NCI-H1930 (cell line): ENCODE measurements at places on chromosomes 12 and 14.

GRCh38 chr12:14264316-14264715, 101.2 kb upstream of the ATF7IP start:
- no peak for DNase-seq

DNA sequence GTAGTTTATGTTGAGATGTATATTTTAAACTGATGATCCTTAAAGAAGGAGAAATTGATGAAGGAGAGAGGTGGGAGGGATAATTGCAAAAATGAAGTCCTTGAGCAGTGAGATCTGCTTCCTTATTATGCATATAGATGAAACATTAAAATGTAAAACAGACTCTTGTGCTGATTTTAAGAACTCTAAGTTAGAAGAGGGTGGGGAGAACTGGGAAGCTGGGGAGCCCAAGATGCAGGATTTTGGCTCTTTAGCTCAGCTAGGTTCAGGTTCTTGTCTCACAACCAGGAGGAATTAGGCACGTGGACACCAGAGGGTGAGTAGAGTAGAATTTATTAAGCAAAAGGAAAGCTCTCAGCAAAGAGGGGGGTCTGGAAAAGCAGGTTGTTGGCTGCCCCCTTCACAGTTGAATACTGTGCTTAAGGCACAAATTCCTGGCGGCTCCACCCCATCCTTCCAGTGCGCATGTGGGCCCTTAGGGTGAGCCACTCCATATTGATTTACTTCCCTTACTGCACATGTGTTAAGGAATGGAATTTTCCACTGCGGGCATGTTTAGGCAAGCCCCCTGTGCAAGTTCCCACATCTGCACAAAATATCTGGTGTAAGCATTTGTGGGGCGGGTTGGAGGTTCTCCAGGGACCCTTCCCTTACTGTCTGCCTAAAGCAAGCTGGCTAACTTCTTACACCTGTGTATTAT, 141.9 kb downstream of the BICD1 start:
- no peak for DNase-seq

DNA sequence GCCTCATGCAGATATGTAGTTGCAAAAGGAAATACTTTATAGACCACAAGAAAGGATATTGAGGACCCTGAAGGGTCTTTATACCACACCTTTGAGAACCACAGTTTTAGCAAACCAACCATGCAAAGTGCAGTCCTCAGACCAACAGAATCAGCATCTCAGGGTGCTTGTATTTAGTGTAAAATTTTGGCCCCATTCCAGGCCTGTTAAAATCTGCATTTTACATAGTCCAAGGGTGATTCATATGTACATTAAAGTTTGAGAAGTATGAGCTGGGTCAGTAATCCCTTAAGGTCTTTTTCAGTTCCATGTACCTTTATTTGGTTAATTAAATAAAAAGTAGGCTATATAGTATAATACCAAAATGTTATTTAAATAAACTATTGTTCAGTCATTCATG, 91.2 kb downstream of the WNK1 start:
- DNase-seq: no peak

DNA sequence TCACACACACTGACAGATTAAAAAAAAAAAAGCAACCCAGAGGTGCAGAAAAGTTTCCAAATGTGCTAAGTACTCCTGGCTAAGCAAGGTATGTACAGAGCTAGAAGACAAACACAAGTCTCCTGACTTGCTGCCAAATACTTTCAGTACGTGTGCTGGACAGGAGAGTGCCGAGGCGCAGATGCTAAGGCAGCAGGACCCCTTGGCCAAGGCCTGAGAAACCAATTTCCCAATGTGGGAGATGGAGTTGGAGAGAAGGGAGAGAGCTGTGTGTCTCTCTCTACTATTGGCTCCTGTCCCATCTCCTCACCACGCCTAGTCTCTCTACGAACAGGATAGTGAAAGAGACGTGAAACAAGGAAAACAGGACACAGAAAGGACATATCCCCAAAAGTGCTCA, 5.3 kb downstream of the SPRYD3 start:
- no peak for DNase-seq

- DNase-seq: peak; percentile 43
These were observed 198.2 kb downstream of the TSPAN9 start for GRCh38 chr12:3275171-3276041.
